Thoracic aorta endothelial cell (primary cell): ENCODE measurements at places on chromosomes 12 and 14. TPM values are rescaled to one million over a fixed set of nuclear protein-coding genes. Genes with fewer than 3 reads are reported as not detected.

Gene GEMIN2
- 35.4 and 42.2 TPM in 2 replicates for total RNA-seq

Gene EIF2S3B
- 1.5 and 1.7 TPM in 2 replicates for total RNA-seq

Gene MAP1LC3B2
- 0.72 and 0.93 TPM in 2 replicates for total RNA-seq

Gene CARMIL3
- 0.14 TPM in 1 of 2 replicates, not detected in the other for total RNA-seq

Gene TEX22
- 0.14 and 0.27 TPM in 2 replicates for total RNA-seq
